ACHN (cell line): ENCODE measurements at places on chromosomes 2 and 18.

DNA sequence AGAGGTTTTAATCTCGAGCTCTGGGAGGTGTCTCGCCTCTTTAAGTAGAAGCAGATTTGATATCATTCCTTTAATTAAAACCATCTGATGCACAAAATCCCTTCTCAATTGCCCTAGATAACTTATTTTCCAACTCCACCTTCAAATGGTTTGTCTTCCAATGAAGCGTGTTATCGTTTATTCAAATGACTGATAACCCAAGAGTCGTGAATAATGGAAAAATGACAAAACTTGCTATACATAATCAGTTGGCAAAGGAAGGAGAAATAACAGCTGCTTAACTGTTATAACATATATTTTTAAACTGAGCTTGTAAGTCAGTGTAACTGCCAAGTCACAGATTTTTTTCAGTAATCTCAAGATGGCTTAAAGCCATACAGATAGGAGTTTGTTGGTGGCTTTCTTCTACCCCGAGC is 144.6 kb downstream of the QPCT start:
- no peak for DNase-seq

- no peak for DNase-seq
Measured at GRCh38 chr18:22348521-22349316, 69.0 kb downstream of the CTAGE1 start.

- peak; percentile 25 for DNase-seq
Measured at GRCh38 chr2:220533485-220533884, 906.1 kb downstream of the SLC4A3 start.

GRCh38 chr2:233386382-233387041 is 32.2 kb downstream of the DGKD start:
- peak; percentile 73 for DNase-seq

DNA sequence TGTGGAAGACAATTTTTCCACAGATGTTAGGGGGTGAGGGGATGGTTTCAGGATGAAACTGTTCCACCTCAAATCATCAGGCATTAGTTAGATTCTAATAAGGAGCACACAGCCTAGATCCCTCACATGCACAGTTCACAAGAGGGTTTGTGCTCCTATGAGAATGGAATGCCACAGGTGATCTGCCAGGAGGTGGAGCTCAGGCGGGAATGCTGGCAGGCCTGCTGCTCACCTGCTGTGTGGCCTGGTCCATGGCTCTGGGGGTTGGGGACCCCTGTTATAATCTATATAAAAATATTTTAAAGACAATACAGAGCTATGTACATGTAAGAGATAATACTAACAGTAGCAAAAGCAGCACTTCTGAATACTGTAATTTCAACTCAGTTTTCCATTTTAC is 19.2 kb downstream of the CWC22 start:
- DNase-seq: no peak

DNA sequence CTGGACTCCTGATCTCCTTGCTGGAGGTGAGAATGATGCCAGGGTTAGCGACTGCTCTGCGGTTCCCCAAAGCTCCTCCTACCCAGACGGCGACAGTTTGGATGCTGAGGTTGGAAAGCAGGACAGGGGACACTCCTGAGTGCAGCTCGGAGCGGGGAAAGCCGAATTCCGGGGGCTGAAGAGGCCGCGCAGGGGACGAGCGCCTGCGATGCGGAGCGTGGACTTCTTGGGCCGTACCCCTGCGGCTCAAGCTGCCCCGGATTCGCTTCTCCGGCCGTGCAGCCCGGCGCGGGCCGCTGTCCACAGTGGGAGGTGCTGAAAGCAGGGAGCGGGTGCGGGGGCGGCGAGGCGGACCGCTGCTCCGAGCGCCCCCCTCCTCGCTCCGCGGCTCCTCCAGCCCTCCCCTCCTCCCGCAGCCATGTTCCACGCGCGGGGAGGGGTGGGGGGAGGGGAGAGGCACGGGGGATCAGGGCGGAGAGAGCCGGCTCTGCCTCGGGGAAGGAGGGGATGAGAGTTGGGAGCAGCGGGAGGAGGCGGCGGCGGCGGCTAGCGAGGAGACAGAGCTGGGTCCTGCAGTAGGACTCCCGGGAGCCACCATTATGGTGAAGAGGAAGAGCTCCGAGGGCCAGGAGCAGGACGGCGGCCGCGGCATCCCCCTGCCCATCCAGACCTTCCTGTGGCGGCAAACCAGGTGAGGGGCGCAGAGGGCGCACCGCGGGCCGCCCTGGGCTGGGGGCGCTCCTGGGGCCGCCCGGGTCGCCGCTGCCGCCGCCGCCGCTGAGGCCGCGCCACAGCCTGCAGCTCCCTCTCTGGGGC is at the start of gene UNC80:
Gene UNC80, plus strand, starts transcription at position 359 of the 816 bp plus-strand sequence. Its CDS starts 241 bp downstream, at position 600.
- DNase-seq: peak; percentile 76

GRCh38 chr2:132403146-132403545 is 13.5 kb upstream of the GPR39 start:
- DNase-seq: no peak

- no peak for DNase-seq
Measured at GRCh38 chr18:48390641-48391040, 18.5 kb downstream of the ZBTB7C start.

- DNase-seq: no peak
Measured at GRCh38 chr2:24833821-24834732, 40.9 kb downstream of the CENPO start.

DNA sequence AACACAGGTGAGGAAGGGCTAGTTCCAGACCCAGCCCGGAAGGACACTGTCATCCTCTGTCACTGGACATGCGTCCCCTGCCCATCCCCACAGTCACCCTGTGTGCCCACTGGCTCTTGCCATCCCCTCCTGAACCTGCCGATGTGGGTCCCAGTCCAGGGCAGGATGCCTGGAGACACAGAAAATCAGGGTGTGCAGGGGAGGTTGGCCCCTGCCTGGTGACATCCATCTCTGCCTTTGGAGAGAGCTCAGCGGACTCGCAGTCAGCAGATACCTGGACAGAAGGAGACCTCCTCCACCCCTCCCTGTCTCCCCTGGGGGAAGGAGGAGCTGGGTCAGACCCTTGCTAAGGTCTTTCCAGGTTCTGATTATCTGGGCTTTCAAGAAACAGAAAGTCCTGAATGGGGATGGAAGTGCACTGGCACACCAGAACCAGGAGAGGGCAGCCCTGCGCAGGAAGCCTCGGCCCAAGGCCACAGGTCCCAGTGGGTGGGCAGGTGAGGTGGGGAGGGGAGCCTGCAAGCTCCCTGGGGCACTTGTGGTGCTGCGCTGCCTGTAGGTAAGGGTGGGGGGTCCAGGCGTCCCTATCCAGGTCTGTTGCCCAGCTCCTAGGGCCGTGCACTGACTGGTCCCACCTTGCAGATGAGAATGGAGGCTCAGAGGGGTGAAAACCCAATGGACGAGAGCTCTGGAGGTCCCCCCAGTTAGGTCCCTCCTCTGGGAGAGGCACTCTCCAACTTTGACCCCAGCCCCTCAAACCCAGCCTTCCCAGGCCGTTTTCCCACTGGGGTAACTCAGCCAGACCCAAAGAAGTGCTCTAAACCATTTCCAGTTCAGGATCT is 9.7 kb upstream of the OTOS start:
- peak; percentile 37 for DNase-seq

DNA sequence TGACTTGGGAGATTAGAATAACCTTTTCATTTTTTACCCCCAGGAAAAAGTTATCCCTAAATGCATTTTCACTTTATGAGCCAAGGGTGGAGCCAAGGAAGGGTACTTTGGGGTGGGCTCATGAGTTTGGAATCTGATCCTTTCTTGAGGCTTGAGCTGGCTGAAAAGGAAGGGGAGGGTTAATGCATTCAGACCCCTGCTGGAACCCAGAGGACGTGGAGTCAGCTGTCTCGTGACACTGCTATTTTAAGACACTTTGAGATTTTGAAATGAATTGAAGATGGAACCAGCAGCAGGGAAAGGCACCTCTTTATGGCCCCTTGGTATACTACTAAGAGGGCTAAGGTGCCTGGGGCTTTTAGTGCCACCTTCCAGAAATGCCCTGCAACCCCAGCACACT is 90.4 kb downstream of the MARCHF4 start:
- no peak for DNase-seq
